ENCODE measurements at places on chromosomes 6 and 20. TPM values are rescaled to one million over a fixed set of nuclear protein-coding genes. Genes with fewer than 3 reads are reported as not detected.

- no peak for DNase-seq
These were observed 12.5 kb downstream of the GZF1 start for GRCh38 chr20:23374441-23374840.

- DNase-seq = no peak
These were observed 138.0 kb upstream of the CCN2 start for GRCh38 chr6:132089173-132089572.

- DNase-seq = no peak
These were observed 26.3 kb downstream of the SLC13A3 start for GRCh38 chr20:46624946-46625345.

GRCh38 chr20:6024768-6025167, 29.1 kb downstream of the LRRN4 start:
- no peak for DNase-seq

GRCh38 chr6:128422871-128423270, 97.5 kb downstream of the PTPRK start:
- no peak for DNase-seq

- DNase-seq = no peak
These were observed 53.7 kb downstream of the PPP1R16B start for GRCh38 chr20:38859070-38859690.

DNA sequence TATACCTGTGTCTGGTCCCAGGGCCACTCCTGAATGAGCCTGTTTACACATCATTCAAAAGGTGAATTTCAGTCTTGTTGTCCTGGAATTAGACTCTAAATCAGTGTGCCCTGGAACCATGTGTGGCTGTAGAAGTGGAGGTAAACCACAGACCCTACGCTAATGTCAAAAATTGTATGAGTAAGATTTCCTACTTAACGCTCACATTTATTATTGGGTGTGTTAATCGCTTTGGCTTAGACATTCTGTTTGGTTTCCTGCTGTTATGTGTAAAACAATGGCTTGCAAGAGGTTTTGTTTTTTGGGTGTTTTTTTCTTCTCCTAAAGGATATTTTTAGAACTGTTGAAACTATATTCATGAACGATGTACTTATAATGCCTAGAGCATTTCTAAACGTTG, 19.3 kb downstream of the PLCB1 start:
- DNase-seq = no peak

DNA sequence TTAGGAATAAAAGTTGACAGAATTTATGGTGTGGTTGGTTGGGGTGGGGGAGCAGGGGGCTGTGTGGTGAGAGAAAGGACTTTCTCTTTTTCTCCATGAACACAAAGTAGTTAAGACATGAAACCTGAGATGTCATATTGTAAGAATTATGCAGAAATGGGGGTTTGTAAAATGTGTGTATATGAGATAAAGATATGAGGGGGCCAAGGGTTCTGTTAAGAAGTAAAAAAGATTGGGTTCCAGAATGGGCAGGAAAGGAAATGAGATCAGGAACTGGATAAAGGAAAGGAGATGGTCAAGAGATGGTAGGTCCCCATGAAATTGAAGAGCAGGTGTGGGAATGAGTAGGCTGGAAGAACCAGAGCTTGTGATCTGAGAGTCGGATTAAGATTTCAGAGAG, 9.7 kb downstream of the RNF146 start:
- no peak for DNase-seq

Gene GFOD1
- total RNA-seq = 9.6 TPM

Gene PHACTR2
- 20.0 TPM for total RNA-seq

Gene NKX2-2
- total RNA-seq = not detected

All from left lobe of liver (tissue), 2 donors.